ENCODE measurements at places on chromosomes 12 and 14.

GRCh38 chr14:55107766-55108554 is 21.1 kb upstream of the LGALS3 start:
- no peak for DNase-seq

GRCh38 chr12:57001448-57001906 is 4.9 kb downstream of the ZBTB39 start:
- DNase-seq: peak; percentile 45

- DNase-seq: no peak
Measured at GRCh38 chr14:95268350-95268749, 51.4 kb downstream of the CLMN start.

DNA sequence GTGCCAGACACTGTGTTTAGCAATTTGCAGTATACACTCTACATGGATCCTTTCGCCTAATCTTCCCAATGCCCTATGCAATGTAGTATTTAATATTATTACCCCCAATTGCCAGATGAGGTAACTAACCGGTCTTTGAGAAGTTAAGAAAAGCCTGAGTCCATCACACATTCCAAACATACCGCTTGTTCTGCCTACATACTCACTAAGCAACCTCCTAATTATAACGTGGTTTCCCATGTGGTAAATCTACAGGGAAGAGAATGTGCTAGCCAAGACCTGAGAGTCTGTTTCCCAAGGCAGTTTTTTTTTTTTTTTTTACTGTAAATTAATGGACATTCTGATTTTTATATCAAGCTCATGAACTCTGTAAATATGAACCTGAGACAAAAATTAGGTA is 37.2 kb downstream of the ATP2B1 start:
- DNase-seq: no peak

DNA sequence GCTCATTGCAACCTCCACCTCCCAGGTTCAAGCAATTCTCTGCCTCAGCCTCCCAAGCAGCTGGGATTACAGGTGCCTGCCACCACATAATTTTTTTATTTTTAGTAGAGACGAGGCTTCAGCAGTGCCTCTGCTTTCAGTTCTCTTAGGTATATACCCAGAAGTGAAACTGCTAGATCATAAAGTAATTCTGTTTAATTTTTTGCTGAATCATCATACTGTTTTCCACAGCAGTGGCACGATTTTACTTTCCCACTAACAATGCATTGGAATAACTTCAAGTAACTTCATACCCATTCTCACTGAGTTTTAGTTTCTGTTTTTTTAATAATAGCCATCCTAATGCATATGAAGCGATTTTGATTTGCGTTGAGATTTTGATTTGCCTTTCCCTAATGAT is 148.0 kb upstream of the G2E3 start:
- DNase-seq: no peak

DNA sequence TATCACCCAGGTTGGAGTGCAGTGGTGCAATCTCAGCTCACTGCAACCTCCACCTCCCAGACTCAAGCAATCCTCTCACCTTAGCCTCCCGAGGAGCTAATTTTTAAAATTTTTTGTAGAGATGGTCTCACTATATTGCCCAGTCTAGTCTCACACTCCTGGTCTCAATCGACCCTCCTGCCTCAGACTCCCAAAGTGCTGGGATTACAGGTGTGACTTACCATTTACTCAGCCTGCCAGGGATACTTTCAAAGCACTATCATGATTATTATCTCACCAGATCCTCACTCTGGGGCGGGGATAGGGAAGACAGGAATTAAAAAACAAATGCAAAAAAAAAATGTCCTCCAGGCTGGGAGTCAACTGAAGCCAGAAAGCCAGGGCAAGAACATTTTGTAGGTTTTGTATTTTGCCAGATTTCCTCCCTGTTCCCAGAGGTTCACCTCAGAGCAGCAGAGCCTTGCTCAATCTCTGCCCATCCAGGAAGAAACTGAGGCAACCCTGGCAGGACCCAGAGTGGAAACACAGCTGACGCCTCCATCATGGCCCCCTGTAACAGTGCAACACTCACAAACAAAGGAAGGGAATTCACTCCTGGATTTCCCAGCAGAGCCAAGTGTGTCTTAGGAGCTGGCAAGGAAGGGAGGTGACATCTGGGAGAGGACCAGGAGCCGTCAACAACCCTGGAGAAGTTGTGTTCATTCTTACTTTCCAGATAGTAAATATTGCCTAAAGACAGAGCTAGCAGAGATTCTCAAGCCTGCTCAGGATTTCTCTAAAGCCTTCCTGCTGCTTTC is 73.9 kb downstream of the IRF2BPL start:
- no peak for DNase-seq

DNA sequence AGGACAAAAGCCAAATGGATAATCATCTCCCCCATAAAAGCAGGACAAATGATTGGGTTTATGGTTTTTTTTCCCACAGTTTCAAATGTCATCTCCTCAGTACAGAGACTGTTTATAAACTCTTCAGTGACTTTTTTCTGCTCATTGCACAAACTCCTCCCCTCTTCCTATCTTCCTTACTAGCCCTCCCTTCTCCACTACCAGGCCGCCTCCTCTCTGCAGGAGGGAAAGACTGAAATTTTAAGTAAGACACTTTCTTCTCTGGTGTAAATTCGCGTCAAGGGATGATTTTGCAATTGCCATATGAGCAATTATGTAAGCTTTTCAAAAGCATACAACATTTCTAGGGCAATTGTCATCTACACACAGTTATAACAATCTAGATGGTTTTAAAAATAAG is 37.0 kb downstream of the BTG1 start:
- DNase-seq: no peak

DNA sequence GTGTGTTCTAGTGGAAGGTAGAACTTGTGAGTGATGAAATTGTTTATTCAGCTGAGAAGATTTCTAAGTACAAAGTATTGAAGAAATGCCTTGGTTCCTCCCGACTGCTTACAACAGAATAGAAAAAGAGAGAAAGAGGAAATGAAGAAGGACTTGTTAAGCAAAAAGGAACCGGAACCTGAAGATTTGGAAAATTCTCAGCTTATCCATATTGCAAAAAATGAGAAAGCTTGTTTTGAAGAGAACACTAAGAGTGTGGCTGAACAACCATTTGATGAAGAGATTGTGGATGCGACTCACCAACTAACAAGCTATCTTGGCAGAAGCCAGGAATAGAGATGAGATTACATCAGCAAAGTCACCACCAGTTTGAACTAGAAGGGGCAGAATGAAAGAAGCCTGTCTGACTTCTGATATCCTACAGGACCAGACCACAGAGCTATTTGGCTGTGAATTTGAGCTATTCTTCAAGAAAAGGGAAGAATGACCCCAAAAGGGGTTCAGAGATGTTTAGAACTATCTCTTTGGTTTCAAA is 15.1 kb downstream of the NDUFA9 start:
- no peak for DNase-seq

- no peak for DNase-seq
Measured at GRCh38 chr12:111418594-111418880, 12.8 kb downstream of the SH2B3 start.

GRCh38 chr14:92624764-92625163 is 111.2 kb downstream of the RIN3 start:
- DNase-seq: no peak

DNA sequence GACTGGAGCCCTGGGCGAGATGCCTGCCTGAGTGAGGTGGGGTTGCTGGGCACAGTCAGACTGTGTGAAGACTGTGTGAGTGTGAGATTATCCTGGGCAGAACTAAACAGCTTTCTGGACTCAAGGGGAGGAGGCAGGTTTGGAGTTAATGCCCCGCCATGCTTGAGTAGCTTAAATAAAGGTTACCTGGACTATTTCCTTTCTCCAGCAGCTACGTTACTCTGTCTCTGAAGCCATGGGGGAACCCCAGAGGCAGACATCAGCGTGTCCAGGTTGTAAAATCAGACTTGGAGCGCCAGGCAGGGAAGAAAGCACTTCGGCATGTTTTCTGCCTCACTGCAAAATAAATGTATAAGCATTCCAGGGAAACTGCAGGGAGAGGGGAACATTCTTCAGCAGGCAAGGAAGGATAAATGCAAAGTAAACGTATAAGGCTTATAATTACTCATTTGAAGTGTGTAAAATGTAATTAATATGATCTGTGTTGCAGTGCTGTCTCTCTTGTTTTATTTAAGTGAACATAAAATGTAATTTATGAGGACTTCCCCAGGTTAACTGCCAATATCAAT is 129.7 kb downstream of the CHST11 start:
- DNase-seq: no peak

DNA sequence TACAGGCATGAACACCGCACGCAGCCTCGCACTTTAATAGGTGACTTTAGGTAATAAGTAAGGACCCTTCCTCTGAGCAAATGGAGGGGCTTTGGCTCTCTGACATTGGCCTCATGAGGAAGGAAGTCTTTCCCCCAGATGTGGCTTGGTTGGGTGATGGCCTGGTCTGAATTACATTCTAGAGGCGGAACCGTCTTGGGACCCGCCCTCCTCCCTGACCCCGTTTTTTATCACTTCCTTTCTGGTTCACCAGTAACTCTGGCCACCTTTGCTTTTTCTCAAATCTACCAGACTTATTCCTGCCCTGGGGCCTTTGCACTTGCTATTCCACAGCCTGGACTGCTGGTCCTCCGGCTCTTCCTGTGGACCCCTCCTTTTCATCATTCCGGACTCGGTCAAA is 13.4 kb downstream of the ALDH2 start:
- no peak for DNase-seq

DNA sequence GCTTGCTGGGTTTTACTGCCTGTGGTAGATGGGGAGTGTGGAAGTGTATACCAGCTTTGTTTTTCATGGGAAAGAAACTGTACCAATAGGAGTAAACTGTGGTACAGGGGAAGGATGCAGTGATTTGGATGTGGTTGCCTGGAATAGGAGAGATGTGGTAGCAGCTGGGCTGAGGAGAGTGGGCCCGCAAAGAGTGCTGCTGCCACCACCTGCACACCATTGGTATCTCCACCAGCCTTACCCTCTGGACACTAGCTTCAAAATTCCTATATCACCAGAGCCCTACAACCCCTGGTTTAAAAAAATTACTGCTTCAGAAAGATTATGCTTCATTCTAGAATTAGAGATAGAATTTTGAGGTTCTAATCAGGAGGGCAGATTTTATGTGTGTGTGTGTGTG is 53.6 kb downstream of the AKAP6 start:
- no peak for DNase-seq

DNA sequence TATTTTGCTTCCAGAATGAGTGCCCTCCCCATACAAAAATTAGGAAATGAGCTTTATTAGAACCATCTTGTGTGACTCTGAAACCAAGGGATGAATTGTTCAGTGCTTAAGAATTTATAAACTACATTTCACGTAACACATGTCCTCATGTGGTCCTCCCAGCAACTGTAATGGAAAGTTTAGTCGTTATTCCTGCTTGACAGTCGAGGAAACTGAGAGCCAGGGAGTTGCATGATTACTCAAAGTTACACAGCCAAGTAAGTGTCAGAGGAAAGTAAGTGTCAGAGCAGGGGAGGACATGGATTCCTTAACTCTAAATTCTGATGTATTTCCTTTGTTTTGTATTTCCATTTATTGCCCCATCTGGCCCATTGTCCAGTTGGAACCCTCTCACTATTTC is 453.9 kb downstream of the FUT8 start:
- DNase-seq: no peak

- DNase-seq: no peak
Measured at GRCh38 chr14:32339188-32339587, 10.1 kb downstream of the AKAP6 start.

GRCh38 chr12:96194971-96195844 is 1.0 kb downstream of the ELK3 start:
- DNase-seq: peak; percentile 8

DNA sequence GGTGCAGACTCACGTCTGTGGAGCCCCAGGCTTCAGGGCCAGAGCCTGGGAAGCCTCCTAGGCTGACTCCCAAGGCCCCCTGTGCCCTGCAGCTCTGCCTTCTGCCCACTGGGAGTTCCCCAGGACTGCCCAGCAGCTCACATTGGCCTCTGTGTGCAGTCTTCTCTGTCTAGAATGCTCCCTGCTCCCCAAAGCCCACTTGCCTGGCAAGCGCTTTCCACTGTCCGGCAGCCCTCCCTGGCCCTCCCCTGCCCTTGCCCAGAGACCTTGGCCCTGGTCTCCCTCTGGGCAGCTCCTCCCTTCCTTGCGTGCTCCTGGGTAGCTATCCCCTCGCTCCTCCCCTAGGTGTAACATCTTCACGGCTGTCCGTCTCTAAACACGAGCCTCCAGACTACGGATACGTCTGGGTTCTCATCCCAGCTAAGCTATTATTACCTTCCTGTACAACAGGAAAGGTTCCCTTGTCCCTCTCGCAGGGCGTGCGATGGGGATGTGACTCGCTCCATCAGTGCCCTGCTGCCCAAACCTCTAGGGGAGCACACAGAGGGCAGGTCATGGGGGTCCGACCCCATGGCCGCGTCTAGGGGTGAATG is 325.5 kb upstream of the RTL1 start:
- no peak for DNase-seq

DNA sequence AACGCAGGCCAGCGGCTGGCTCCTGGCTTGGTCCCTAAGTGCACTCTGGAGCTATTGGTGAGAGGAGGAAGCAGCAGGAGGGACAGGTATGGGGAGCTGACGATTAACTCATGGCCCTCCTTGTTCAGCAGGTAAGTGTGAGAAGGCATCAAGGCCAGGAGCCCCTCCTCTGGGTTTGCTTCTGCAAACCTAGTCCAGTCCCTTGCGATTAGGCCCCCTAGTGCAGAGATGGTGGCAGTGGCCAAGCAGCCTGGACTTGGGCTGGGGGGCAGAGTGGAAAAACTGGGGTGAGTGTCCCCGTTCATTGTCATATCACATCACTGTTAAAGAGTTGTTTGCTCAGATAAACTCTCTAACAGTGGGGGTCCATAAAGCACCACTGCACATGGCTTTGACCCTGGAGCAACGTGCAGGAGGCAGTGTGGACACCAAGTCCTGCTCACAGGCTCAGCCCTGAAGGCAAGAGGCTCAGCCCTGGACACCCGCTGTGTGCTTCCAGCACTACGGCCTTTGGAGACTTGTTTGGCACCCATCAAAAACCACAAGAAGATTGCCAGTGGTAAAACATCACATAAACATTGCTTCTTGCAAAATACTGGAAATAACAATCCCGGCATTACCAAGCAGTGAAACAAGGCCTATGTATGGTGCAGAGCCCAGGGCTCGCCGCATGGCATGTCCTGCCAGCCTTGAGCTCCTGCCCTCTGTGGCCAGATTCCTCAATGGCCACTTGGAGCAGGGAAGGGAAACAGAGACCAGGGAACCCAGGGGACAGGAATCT is 184.3 kb upstream of the RTL1 start:
- no peak for DNase-seq

- DNase-seq: no peak
Measured at GRCh38 chr14:93027810-93028723, 87.7 kb downstream of the ITPK1 start.

- DNase-seq: no peak
Measured at GRCh38 chr14:23442721-23443356, 7.4 kb upstream of the MYH7 start.

GRCh38 chr14:58565832-58566231 is 71.9 kb upstream of the DACT1 start:
- no peak for DNase-seq

GRCh38 chr12:3101309-3102024 is 24.3 kb downstream of the TSPAN9 start:
- no peak for DNase-seq

DNA sequence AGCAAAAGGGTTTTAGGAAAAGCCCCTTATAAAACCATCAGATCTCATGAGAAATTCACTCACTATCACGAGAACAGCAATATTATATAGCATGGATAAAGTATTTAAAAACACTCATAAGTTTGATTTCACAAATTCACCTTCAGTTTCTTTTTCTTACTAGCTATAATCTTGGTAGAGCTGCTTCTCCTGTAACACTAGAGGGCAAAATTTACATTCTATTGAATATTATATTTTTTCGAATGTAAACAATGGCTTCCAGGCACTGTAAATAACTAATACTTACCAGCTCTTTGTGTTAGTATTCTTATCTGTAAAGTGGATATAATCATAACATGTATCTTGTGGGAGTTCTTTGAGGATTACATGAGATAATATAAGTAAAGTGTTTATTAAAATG is 259.6 kb downstream of the CCER1 start:
- DNase-seq: no peak
